Epithelial cell of proximal tubule (primary cell): ENCODE measurements at places on chromosomes 4 and X. TPM values are rescaled to one million over a fixed set of nuclear protein-coding genes. Genes with fewer than 3 reads are reported as not detected.

Gene POF1B
- total RNA-seq = not detected in 2 replicates

Gene HMX1
- total RNA-seq = not detected in 2 replicates

GRCh38 chrX:154436374-154436982 is 476 bp upstream of the GDI1 start:
- DNase-seq = no peak

- DNase-seq = no peak
Measured at GRCh38 chr4:14347526-14347925, 654.8 kb upstream of the CPEB2 start.

DNA sequence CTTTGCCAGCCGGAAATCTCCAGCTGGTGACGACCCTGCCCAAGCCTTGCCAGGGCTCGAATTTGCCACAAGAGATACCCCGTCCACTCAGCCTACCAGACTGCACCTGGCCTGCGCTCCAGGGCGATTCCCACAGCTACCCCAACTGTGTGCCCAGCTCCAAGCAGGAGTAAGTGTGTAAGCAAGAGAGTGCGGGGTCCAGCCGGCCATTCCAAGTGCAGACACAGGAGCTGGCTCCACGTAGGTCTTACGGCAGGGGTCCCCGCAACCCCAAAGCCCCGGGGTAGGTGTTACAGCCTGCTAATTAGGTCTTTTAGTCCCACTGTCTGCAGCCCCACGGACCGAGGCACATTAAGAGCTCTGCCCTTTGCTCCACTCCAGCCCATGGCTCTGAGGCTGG is 1305.2 kb downstream of the ARAP2 start:
- no peak for DNase-seq

- DNase-seq = no peak
Measured at GRCh38 chr4:1240721-1241465, 8.0 kb downstream of the CTBP1 start.

DNA sequence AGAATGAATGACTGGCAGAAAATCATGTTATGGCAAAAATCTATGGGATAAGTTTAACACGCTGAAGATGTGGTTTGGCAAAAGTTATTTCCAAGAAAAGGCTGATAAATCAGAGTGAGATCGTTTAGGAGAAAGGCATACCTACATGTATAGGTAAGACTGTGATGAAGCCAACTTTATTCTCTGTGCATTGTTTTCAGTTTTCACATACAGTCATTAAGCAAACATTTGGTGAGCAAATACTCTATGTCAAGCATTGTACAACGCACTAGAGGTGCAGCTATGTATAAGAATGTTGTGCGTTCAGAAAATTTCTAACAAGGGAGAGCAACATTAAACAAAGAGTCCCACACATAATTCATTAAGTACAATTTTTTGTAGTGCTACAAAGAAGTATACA is 121.7 kb downstream of the TEX13A start:
- no peak for DNase-seq

DNA sequence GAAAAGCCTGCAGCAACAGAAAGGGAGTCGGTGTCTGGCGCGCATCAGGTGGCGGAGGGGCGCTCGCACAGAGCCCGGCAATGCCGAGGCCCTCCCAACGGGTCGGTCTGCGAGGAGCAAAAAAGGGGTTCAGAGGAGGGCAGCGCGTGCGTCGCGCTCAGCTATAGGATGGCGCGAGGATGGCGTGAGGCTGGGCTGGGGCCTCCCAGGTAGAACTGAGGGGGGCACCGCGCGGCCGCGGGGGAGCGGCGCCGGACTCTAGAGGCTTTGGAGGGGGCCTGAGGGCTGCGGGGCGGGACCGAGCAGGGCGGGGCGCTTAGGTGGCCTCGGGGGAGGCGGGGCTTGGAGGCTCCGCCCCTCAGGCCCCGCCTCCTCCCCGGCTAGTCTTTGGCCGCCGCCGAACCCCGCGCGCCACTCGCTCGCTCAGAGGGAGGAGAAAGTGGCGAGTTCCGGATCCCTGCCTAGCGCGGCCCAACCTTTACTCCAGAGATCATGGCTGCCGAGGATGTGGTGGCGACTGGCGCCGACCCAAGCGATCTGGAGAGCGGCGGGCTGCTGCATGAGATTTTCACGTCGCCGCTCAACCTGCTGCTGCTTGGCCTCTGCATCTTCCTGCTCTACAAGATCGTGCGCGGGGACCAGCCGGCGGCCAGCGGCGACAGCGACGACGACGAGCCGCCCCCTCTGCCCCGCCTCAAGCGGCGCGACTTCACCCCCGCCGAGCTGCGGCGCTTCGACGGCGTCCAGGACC is at the start of gene PGRMC1:
Gene PGRMC1 (plus strand): TSS at position 414 of the 751 bp plus-strand sequence. CDS start 79 bp downstream, at position 493.
- no peak for DNase-seq

GRCh38 chr4:86939729-86940575 is 5.1 kb downstream of the AFF1 start:
- no peak for DNase-seq

- no peak for DNase-seq
Measured at GRCh38 chr4:91256043-91256442, 1047.7 kb upstream of the GRID2 start.
